ENCODE measurements at places on chromosomes 4 and X.

DNA sequence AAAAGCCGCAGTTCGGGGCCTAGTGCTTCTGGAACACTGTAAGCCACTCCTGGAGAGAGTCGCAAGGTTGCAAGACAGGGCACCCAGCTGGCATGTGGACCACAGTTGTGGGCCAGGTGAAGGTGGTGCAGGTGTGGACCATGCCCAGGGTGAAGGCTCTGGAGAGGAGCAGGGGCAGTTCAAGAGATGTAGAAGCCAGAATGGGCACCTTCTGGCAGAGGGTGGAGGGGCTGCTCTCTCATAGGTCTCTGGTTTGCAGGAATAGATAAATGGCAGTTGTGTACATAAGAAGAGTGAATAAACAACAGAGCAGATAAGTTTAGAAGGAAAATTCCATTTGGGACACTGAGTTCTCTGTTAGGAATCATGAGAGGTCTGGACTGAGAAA, 38.6 kb downstream of the TNIP3 start:
- no peak for DNase-seq

- no peak for DNase-seq
Measured at GRCh38 chr4:162016219-162016618, 147.6 kb downstream of the FSTL5 start.

GRCh38 chr4:168600796-168601583, 104.1 kb downstream of the PALLD start:
- no peak for DNase-seq

DNA sequence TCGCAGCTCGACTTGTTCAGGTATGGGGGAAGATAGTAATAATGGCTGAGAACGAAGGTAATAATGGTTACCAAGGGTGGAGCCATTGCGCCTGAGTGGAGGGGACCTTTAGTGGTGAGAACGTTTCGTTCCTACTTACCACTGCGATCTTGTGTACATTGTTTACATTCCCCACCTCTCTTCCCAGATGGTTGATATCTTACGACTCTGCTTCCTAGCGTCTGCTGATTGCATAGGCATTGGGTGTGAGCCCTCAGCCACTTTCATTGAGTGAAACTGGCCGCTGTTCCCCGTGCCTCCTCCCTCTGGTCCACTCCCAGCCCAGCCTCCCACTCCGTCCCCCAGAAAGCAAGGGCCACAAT, 850 bp downstream of the IGBP1 start:
- no peak for DNase-seq

- peak; percentile 21 for DNase-seq
Measured at GRCh38 chrX:123859846-123860838, at the start of gene XIAP. TSS of gene XIAP (plus strand) at chrX:123860053. CDS start at chrX:123885663, 25,610 bp downstream.

DNA sequence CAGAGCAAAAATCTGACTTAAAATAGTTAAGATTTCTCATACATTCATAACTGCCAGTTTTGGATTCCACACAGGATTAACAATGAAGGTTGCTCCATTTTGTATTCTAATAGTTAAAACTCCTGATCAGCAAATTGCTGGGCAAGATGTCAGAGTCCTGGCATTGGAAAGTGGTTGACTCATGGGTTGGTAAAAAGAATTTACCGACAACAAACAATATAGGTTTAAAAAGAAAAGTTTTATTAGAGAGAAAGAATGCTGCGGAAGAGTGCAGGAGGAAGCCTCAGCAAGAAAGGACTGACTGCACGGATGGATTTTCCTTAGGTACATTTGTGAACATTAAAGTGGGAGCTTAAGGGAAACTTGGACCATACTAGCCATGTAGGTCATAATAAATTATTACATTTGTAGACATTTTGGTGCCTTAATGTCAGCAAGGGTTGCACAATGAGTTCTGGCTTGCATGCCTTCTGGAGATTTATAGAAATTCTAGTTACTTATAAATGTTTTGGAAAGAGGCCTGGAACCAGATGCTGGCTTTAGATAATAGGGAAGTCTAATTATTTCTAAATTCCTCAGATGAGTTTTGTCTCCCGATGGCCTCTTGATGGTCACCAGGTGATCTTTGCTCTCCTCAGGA, 25.4 kb upstream of the IL2 start:
- no peak for DNase-seq

DNA sequence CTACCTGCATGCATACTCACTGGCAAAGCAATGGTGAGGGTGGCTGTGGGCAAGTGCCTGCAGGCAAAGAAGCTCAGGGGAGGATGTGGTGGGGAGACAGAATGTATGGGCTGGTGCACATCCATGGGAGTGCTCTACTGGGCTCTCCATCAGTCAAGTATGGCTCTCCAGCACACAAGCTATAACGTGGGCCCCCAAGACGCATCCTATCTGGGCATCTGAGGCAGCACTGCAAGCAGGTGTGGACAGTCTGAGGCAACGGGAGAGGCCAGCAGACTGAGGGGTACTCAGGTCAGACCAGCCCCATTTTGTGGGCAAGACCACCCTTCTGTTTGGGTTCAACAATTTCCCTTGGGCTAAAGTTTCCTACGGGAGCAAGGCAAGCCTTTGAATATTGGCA, 1227.8 kb downstream of the FAM133A start:
- no peak for DNase-seq

GRCh38 chr4:145315811-145316225, 135.4 kb upstream of the OTUD4 start:
- DNase-seq, result no peak

GRCh38 chr4:127828121-127828520, 46.0 kb downstream of the HSPA4L start:
- DNase-seq, result no peak

GRCh38 chrX:12894074-12895030, 12.1 kb upstream of the TLR8 start:
- peak; percentile 27 for DNase-seq

DNA sequence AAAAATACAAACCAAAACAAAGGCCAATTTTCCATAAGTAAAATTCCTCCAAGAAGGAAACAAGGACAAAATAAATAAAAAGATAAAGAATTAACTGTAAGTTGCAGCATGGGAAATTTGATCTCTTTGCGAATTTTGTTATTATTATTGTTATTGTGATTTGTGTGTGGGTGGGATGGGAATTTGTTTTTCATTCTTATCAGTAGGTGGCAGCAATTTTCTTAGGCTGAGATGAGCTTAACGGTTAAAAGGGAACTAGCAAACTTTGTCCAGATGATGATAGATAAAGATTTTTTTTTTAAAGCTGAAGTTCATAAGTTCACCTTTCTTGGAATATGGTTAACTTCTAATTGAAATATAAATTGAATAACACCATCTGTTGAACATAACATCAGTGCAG, 83.2 kb upstream of the IL1RAPL2 start:
- no peak for DNase-seq
